ENCODE measurements at places on chromosomes 6 and 20.

DNA sequence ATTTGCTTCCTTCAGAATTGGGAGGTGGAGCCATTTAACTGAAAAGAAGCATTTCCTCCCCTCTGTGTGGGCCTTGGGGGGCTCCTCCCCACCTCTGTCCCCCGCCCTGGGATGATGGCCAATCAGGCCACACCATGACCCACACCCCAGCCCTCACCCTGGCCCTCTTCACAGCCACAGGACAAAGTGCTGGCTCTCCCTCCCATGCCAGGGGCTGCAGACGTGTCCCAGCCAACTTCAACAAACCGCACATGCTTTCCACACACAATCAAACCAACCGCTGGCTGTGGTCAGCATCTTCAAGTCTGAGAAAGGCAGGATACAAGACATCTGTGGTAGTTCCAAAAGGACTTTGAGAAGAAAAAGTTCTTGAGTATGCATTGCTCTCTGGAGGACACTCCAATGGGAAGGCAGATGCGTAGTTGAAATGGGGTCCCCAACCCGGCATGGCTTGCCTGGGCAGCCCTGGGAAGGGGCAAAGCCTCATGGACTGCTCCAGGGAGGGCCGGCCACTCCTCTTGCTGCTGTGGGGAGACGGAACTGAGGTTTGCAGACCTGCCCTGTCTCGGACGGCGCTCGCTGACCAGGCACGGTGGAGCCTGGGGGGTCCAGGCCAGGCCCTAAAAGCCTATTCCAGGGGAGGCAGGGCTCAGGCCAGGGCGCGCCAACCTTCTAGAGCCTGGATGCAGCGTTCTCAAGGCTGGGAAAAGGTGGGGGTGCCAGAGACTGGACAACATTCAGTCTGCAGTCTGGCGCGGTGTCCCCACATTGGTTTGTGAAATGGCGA is 12.2 kb downstream of the TTLL2 start:
- no peak for DNase-seq

DNA sequence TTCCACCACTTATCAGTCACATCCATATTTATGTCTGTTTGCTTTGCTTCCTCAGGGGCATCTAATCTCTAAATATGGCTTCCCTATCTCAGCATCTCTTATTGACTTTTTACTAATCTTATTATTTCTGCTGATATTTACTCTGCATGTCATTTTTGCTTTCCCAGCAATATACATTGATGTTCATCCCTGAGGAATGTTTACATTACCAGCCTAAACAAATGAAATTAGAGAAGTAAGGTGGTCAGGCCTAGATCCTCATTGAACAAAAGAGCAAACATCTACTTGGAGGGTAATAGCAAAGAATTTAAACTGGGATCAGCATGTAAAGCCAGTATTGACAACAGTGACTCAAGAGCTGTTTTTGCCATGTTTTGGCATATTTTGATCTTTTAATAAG is 546.4 kb downstream of the MMUT start:
- no peak for DNase-seq

GRCh38 chr6:17591287-17591686 is 8.8 kb upstream of the FAM8A1 start:
- no peak for DNase-seq

DNA sequence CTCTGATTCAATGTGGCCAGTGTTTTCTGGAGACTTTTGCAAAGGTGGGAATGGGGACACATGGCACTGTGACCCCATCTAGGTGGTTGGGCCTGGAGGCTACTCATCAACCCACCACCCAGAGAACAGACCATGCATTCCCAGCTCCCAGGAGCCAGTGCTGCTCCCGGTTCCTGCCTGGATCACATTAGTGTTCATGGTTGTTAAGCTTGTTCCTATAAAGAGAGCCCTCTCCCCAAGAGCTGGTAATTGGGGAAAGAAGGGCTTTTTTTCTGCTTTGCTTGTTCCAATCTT is 102.0 kb downstream of the PHACTR3 start:
- DNase-seq, result no peak

GRCh38 chr20:5864428-5864827 is 85.9 kb downstream of the TRMT6 start:
- no peak for DNase-seq

DNA sequence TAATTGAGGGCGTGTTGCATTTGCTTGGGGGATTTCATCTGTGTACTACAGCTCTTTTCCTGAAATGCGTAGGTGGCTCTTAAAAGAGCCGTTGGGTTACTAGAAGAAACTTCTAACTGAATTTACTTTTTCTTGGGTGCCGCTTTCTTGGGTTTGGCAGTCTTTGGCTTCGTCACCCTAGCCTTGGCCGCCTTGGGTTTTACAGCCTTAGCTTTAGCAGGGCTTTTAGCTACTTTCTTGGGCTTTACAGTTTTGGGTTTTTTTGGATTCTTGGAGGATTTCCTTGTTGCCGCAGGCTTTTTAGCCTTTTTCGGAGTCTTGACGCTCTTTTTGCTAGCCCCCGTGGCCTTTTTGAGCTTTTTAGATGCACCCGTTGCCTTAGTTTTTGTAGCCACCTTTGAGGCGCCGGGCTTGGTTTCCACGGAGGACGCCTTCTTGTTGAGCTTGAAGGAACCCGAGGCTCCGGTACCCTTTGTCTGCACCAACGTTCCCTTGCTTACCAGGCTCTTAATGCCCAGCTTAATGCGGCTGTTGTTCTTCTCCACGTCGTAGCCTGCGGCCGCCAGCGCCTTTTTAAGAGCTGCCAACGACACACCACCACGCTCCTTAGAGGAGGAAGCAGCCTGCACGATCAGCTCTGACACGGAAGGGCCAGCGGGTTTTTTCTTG is 54.5 kb downstream of the TRIM38 start:
- DNase-seq, result no peak

DNA sequence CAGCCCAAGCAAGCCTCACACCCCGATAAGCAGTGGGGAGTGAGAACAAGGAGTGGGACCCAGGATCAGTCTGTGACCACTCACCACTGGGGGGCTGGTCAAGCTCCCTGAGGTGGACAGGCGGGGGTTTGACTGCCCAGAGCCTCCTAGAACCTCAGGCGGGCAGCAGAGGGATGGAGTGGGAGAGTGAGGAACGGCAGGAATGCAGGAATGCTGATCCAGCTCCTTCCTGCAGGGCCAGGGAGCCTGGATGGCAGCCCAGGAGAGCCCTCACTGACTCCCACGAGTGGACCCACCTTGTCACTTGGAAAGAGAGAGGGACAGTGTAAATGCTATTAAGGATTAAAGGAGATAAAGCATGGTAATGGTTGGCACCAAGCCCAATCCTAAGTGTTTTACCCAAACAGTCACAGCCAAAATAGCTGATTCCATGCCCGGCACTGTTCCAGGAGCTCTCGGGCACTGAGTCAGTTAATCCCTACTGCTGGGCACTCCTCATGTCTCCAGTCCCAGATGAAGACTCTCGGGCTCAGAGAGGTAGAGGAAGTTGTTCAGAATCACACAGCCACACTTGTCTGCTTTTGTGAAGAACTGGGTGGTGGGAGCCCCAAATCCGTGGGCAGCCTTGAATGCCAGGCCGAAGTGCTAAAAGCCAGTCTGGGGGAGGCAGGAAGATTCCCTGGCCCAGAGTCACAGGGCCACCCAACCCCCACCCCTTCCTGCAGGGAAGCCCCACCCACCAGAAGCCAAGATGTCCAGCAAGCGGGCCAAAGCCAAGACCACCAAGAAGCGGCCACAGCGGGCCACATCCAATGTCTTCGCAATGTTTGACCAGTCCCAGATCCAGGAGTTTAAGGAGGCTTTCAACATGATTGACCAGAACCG is 3.1 kb downstream of the MYL9 start:
- peak; percentile 84 for DNase-seq

DNA sequence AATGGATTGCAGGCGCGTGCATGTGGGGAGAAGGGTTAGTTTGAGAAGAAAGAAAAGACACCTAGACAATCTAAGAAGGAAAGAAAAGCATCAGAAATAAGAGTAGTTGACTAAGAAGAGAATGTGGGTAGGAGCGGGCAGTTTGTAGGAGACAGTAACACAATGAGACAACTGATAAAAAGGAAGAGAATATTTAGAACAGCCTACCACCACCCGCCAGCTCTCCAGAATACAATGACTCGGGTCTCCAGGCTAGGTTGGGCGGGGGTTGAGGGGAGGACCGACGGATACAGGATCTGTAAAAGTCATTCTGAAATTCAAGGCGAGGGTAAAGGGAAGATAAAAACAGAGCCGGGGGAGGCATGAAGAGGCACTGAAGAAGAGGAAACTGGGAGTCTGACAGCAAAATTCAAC is 712 bp downstream of the ABHD16A start:
- no peak for DNase-seq

DNA sequence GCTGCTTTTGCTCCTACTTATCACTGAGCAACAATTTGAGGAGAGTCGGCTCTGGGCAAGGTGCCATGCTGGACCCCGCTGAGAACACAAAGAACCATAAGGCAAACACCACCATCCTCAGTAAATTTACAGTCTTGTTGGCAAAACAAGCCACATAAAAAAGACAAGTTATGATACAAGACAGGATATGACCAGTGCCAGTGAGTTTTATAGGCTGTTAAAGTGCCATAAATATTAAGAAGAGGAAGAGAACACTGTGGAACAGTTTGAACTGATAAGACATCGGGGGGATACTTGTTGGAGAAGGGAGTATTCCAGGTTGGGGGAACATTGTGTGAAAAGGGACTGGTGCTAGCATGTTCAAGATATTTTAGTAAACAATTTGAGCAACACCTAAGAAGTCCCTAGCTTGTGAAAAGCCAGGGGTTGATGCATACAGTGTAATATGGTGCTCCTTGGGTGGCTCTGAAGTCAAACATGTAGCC is 25.3 kb upstream of the RIPOR2 start:
- no peak for DNase-seq
